Parietal lobe (tissue), 2 donors: ENCODE measurements at places on chromosomes 11 and 22. TPM values are rescaled to one million over a fixed set of nuclear protein-coding genes. Genes with fewer than 3 reads are reported as not detected.

Gene PLAAT4
- 0.94 TPM for total RNA-seq

Gene ACRV1
- 0.31 TPM for total RNA-seq

Gene MS4A4A
- total RNA-seq = not detected

Gene IGLL1
- not detected for total RNA-seq

Gene LRP4
- total RNA-seq = 13.8 TPM

Gene SCGB1D2
- total RNA-seq = not detected

Gene BDNF
- 2.8 TPM for total RNA-seq

Gene FOLR1
- not detected for total RNA-seq

Gene RPS6KA4
- total RNA-seq = 13.1 TPM

Gene OR52I1
- not detected for total RNA-seq

Gene PHF21B
- 38.5 TPM for total RNA-seq

Gene PGA4
- total RNA-seq = not detected

Gene TLCD5
- 21.6 TPM for total RNA-seq

Gene KCNC1
- 15.7 TPM for total RNA-seq

Gene GSTT2B
- total RNA-seq = 1.9 TPM

Gene RAB6A
- total RNA-seq = 297 TPM

Gene FAM181B
- total RNA-seq = 7.8 TPM

Gene SEC14L6
- total RNA-seq = 0.31 TPM

Gene OR8G5
- not detected for total RNA-seq

Gene MPEG1
- total RNA-seq = 1.6 TPM

Gene APBB1
- 222 TPM for total RNA-seq

Gene UBASH3B
- 25.7 TPM for total RNA-seq

Gene NLRP14
- total RNA-seq = 1.6 TPM

Gene SSTR3
- 0.31 TPM for total RNA-seq

Gene MYBPC3
- total RNA-seq = not detected

Gene GNG3
- total RNA-seq = 28.8 TPM

Gene SLC22A6
- total RNA-seq = 1.3 TPM

Gene SNX32
- total RNA-seq = 20.7 TPM

Gene SIRT3
- 23.8 TPM for total RNA-seq

Gene SLC22A9
- total RNA-seq = not detected

Gene MS4A6E
- not detected for total RNA-seq

Gene C11orf52
- not detected for total RNA-seq

Gene C22orf42
- not detected for total RNA-seq

Gene KRTAP5-1
- total RNA-seq = not detected

Gene IFITM10
- total RNA-seq = 0.94 TPM

Gene PARVB
- total RNA-seq = 7.2 TPM

Gene RIMBP3B
- total RNA-seq = 0.63 TPM

Gene HEPN1
- total RNA-seq = not detected

Gene LRP5
- total RNA-seq = 25.4 TPM

Gene OSM
- total RNA-seq = not detected

Gene PRG2
- not detected for total RNA-seq

Gene CRACR2B
- 0.63 TPM for total RNA-seq

Gene C22orf31
- total RNA-seq = not detected

Gene PRR33
- not detected for total RNA-seq

Gene C11orf86
- total RNA-seq = not detected

Gene TSPAN18
- total RNA-seq = 21.9 TPM

Gene SAMM50
- 33.2 TPM for total RNA-seq
